NCI-H774 (cell line): ENCODE measurements at places on chromosomes 2 and 18.
A peak's percentile ranks its signal among the peaks of the same experiment; 100 is the strongest.

- DNase-seq: no peak
These were observed 5.4 kb upstream of the HPCAL1 start for GRCh38 chr2:10297191-10297830.

DNA sequence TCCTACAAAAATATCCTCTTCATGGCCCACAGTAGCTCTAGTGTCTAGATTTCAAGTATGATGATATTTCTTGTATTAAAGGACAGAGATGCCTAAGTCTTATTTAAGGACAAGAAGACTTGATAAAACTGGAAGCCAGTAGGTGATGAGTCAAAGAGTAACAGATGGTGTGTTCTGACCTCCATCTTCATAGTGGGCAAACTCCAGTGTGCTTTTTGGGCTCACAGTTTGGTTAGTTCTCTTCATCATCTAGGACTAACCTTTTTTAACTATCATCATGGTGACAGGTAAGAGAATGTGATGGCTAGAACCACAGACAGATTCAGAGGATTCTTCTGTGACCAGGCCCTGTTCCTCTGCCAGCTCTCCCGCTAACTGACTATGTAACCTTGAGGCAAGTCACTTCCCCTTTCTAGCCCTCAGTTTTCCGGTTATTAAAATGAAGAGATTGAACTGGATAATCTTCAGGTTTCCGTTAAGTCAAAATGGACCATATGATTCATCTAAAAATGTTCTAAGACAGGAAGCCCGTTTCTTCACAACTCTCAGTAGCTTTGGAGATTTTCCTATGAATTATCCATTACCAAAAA, 140.3 kb upstream of the RASGRP3 start:
- DNase-seq: no peak

- DNase-seq: no peak
These were observed 69.8 kb downstream of the CIB4 start for GRCh38 chr2:26571316-26571715.

DNA sequence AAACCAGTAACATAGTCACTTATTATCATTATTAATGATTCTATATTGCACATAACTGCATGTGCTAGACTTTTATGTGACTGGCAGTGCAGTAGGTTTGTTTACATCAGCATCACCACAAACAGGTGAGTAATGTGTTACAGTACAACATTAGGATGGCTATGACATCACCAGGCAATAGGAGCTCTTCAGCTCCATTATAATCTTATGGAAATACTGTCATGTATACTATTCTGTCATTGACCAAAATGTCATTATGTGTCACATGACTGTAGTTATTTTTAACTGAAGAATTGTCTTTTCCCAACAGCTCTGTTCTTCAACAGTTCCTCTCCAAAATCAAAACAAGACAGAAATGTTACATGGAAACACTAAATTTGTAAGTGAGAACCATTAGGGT, 96.3 kb downstream of the C18orf54 start:
- no peak for DNase-seq

- DNase-seq: no peak
These were observed 94.9 kb downstream of the NETO1 start for GRCh38 chr18:72772916-72773315.

GRCh38 chr2:128423788-128424165, 105.1 kb upstream of the HS6ST1 start:
- no peak for DNase-seq

GRCh38 chr18:35717182-35717581, 135.6 kb downstream of the GALNT1 start:
- DNase-seq: no peak

- DNase-seq: no peak
These were observed 235.9 kb downstream of the KLHL29 start for GRCh38 chr2:23620841-23621341.

- no peak for DNase-seq
These were observed 22.9 kb downstream of the IL36A start for GRCh38 chr2:113028112-113028511.

GRCh38 chr2:217192366-217192765, 332.5 kb upstream of the TNP1 start:
- DNase-seq: no peak

GRCh38 chr18:50862401-50862800, 16.5 kb upstream of the ME2 start:
- DNase-seq: no peak

DNA sequence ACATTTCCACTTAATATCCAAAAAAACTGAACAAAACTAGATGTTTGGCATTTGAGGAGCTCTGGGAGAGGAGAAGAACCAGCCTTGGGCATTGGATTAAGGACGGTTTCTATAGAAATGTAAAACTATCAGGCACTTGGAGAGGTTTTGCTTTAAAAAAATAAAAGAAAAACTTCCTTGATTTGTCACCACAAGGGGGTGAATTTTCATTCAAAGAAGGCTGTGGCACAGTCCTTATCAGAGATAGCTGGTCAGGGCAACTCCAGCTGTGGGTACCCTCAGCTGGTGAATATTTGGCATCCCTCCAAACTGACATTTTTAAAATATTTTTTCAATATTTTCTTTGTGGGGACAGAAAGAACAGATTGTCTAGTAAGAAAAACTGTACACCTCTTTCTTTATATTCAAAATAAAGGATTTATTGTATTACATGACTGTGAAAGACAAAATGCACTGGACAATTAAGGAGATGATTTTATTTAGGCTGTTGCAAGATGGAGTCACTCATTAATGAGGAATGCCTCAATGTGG, 46.1 kb upstream of the TBC1D8 start:
- no peak for DNase-seq

DNA sequence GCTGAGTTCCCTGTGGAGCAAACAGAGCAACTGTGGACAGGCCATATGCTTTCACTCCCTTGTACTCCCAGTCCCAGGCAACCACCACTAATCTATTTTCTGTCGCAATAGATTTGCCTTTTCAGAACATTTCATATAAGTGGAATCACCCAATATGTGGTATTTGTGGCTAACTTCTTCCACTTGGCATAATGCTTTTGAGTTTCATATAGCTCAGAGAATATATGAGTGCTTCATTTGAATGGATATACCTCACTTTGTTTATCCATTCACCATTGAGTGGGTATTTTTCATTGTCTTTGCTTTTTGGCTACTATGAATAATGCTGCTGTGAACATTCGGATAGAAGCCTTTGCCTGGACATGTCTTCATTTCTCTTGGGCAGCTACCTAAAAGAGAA, 151.9 kb downstream of the CERS6 start:
- no peak for DNase-seq

DNA sequence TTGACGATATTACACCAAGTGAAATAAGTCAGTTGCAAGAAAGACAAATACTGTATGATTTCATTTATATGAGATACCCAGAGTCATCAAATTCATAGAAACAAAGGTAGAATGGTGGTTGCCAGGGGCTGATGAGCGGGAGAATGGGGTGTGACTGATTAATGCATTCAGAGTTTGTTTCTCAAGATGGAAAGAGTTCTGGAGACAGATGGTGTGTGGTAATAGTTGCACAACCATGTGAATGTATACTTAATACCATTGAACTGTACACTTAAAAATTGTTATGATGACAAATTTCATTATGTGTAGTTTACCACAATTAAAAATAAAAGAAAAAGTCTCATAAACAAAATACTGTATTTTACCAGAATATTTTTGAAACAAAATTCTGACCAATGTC, 117.3 kb downstream of the PIGN start:
- no peak for DNase-seq

DNA sequence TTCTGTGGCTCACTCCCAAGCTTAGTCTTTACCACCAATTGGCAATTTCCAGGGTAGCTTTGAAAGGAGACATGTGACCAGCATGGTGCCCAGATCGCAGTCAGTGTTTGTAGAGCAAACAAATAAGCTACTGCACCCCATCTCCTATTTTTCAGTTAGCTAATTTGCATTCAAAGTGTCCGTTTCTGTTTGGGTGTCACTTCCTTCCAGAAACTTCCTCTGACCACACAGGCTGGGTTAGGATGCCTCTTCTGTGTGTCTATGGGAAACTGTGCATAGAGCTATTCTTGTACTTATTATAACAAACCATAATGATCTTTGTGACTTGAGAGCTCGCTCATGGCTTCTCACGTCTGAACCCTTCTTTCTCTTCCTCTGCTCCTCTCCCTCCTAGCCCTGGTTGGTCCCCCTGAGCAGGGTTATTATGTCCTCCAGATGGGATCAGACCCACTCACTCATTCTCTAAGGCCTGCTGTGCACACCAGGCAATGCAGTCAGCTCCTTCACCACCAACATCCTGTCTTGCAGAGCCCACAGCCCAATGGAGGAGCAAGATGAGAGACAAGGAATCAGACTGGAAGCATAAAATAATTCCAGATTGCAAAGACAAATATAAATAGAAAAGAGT, 101.2 kb upstream of the ALK start:
- no peak for DNase-seq

GRCh38 chr18:34808389-34808788, 98.3 kb downstream of the DTNA start:
- no peak for DNase-seq

DNA sequence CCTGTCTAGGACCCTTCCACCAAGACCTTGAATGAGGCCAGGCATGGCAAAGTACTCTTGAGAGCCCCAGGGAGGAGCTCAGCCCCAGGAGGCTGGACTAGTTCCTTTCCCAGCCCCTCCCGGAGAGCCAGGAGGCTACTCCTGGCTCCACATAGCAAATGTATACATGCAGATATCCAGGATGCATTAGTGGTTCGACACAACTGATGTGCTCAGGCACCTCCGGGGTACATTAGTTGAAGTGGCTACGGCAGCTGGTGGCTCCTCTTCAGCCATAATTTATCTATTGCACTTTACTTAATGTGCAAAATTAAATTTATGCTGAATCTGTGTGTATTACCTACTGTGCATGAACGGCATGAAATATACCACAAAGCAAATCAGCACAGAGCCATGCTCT, 182.8 kb upstream of the MEIS1 start:
- DNase-seq: no peak

- DNase-seq: no peak
These were observed 339.1 kb downstream of the TSN start for GRCh38 chr2:122094557-122094956.

- DNase-seq: no peak
These were observed 43.9 kb upstream of the CNOT11 start for GRCh38 chr2:101208830-101209229.

DNA sequence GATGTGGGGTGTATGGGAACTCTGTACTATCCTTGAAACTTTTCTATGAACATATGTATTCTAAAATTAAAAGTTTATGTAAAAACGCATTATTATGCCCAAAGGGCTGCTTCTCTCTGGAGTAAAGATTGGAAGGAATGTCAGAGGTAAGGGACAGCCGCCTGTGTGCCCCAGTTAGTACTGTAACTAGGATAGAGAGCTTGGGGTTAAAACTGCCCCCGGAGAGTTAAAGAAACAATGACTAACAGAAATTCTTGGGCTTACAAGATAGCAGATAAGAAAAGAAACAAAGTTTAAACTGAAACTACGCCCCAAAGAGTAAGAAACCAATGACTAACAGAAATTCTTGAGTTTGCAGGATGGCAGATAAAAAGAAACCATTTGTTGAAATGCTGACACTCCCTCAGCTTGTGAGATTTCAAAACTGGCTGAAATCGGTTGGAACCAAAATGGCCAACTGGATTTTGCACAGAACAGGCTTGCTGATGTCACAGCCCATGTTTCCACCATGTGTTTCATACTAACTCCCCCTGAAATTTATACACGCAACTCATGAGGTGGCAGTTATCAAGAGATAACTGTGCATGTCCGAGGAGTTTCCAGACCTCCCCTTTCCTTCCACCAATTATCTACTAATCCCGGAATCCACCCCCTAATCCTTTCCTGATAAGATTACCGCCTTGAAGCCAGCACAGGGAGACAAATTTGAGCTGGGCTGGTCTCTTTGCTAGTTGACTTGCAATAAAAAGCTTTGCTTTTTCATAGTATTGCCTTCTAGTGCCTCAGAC, 8.7 kb upstream of the TXNDC2 start:
- no peak for DNase-seq

GRCh38 chr2:235521844-235522243, 28.0 kb downstream of the AGAP1 start:
- peak; percentile 14 for DNase-seq

GRCh38 chr2:197256547-197257170, 53.9 kb downstream of the ANKRD44 start:
- DNase-seq: no peak

- DNase-seq: no peak
These were observed 163.5 kb upstream of the CXCR4 start for GRCh38 chr2:136281281-136282114.

DNA sequence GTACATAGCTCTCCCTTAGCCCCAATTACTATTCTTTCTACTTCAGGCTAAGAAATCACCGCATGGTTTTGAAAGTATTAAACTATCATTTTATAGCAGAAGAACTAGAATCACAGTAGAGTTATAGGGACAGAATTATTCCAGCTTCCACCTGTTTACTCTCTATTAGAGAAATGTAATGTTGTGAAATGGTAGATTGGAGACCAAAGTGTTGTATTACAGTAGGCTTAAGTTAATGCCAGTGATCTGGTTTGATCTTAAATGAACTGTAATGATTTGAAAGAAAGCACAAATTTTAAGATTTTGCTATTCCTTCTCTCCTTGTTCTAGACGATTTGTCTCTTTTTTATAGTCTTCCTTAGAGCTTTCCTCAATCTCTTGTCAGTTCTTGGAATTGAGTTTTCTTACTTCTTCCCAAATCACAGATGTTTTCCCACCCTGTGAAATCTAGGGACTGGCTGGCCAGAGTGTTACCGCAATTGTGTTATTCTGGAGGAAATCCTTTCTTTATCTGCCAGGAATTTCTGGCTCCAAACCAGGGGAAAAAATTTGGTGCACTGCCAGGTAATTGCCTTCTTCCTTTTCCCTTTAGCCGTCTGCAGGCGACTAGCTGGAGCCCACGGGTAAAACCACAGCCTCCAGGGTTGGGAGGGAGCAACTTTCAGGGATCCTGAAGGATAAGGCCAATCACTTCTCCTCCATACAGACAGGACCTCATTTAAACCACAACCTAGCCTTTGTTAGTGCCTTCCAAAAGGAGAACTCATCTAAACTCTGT, 51.7 kb downstream of the NOP58 start:
- DNase-seq: no peak

- no peak for DNase-seq
These were observed 16.1 kb upstream of the ZNF236 start for GRCh38 chr18:76806301-76806700.

DNA sequence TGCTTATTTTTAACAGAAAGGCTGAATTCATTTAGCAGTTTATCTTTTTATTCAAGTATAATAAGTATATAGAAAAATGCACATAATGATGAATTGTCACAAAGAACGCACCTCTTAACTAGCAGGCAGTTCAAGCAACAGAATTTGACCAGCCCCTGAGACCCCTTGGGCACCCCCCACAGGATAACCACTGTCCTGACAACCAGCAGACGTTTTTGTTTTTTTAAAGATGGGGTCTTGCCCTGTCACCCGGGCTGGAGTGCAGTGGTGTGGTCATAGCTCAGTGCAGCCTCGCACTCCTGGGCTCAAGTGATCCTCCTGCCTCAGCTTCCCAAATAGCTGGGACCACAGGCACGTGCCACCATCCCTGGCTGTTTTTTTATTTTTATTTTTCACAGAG, 14.0 kb downstream of the PRELID3A start:
- DNase-seq: no peak

DNA sequence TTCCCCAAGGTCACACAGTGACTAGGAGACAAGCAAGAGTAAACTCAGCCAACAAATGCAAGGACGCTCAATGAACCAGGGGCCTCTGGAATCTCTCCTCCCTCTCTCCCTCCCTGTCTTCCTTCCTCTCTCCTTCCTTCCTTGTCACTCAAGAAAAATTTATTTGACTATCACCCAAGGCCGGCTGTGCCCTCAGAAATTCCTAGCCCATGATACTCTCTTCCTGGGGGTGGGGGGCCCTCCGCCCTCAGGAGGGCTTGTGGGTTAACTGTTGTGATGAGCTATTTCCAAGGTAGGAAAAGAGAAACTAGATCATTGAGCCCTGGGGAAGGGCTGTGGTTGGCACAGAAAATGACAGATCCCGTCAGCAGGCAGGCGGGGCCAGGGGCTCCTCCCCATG, 21.7 kb downstream of the INHBB start:
- no peak for DNase-seq
